ENCODE measurements at places on chromosomes 11 and 22. TPM values are rescaled to one million over a fixed set of nuclear protein-coding genes. Genes with fewer than 3 reads are reported as not detected.

Gene RAB6A
- 101 TPM for total RNA-seq

Gene DTX4
- 0.18 TPM for total RNA-seq

Gene ART5
- total RNA-seq = not detected

Gene SSH3
- 12.0 TPM for total RNA-seq

Gene GLB1L2
- total RNA-seq = 1.2 TPM

Gene RPLP2
- 2,268 TPM for total RNA-seq

Gene GLYATL1
- not detected for total RNA-seq

Gene SLC22A12
- total RNA-seq = not detected

Gene MAJIN
- not detected for total RNA-seq

Gene GAS2L1
- 10.9 TPM for total RNA-seq

Gene CAPN5
- 1.4 TPM for total RNA-seq

Gene OR6A2
- 0.05 TPM for total RNA-seq

GRCh38 chr22:29165321-29166060 is 40.2 kb upstream of the EMID1 start:
- no peak for DNase-seq

DNA sequence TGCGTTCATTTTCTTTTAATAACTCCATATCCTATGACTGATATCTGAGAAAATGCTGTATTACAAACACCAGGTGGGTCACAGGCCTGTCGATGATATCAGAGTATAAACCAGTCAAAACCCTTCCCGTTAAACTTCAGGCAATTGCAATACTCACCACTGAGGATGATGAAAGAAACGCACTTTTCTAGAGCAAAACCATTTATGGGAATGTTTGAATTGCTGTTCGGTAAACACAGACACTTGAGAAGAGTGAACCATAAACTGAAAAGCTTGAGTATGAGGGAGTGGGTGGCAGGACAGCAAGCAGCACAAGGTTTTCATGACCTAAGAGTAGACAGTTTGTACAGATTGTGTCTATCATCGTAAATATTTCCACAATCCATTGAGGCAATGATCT is 139.8 kb upstream of the CEP126 start:
- DNase-seq = no peak

DNA sequence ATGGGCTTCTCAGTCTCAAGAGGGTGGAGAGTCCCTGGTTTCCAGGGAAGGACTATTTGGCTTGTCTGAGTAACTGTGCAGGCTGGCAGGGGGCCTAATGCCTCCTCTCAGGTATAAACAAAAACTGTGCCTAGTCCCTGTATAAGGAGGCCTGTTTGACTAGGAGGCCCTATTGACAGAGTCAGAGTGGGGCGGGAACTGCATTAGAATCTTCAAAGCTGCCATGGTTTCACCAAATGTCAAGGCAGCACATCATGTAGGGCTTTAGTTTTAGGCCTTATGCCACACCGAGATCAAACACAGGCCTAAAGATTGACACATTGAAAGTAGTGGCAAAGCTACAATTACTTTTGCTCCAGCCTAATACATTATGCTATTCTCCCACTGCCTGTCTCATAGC is 611.5 kb upstream of the B3GAT1 start:
- DNase-seq = no peak

- peak; percentile 61 for DNase-seq
Observed at GRCh38 chr11:88886796-88887195, 179.0 kb downstream of the GRM5 start.

DNA sequence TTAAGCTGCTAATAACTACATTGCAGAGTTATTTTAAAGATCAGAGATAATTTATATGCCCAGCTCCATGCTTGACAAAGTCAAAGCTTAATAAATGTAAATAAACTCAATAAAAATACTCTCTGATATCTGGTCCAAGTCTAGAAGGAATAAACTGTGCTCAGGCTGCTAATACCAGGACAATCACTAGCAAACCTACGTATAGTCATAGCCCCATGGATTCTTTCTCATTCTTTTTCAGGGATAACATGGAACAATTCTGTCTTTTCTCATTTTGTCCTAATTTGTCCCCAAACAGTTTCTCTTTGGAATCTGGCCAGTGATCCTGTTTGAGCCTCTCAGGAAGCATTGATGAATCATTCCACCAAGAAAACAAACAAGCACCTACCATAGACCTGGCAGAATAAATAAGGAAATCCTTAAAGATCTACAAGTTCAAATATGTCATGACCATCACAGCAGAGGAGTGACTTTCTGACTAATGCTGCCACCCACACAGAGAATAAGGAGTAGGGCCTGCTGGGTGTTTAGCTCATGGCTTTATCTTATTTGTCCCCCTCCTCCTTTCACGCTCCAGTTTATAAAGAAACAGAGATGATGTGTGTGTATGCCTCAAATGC is 14.1 kb upstream of the B3GNT6 start:
- DNase-seq = no peak

DNA sequence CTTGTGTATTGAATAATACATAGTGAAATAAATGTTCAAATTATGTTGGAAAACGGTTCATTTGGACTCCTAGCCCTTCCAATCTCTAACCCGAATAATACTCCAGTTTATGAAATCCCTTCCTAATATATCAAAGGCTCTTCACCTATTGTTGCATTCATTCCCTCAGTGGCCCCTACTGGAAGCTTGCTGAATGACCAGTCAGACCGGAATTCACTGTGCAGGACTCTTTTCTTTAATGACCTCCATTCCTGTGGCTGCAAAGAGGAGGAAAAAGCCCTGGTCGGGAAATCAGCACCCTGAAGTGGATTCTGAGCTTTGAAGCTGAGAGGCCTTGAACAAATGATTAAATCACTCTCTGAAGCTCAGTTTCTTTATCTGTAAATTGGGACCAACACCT is 19.1 kb upstream of the RCN1 start:
- DNase-seq = no peak

GRCh38 chr11:30774496-30775232 is 188.5 kb upstream of the MPPED2 start:
- DNase-seq = no peak

DNA sequence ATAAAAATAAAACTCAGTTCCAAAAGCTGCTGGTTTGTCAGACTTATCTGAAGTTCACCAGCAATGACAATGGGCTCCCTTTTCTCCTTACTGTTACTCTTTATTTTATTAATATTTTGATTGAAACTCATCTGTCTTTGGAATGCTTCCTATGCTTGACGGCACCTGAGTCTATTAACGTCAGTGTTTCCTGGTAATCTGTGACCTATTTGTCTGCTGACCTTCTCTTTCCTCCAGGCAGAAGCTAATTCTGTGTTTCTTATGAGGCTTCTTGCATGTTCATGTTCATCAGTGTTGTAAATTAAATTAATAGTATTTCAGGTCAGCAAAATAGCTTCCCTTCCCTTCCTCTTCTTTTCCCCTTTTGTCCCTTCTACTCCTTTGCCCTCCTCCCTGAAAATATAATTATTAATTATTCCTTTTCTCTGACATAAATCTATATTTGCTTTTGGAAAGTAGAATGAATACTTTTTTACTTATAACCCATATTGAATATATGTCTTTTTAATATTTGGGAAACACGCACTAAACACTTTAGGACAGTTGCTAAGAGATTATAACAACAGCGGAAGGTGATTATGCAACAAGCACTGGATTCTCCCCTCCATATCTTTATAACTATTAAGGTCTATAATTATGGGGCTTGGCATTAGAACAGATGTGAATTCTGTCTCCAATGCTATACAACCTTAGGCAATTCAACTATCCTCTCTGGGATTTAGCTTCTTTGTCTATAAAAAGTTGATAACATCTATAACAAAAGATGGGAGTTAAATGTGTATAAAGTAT is 32.1 kb upstream of the PCF11 start:
- DNase-seq = no peak

- DNase-seq = no peak
Observed at GRCh38 chr22:39237318-39238100, 7.3 kb downstream of the PDGFB start.

- no peak for DNase-seq
Observed at GRCh38 chr11:126146454-126147192, 64.8 kb downstream of the RPUSD4 start.

- no peak for DNase-seq
Observed at GRCh38 chr22:49289822-49290679, 537.6 kb downstream of the BRD1 start.

All from activated CD8-positive, alpha-beta T cell treated with anti-CD3 and anti-CD28 coated beads, Interleukin-2, amount 10 ng/mL, durations not matched to agents 7 days and 5 days (primary cell).